ENCODE measurements at places on chromosomes 11 and 22.
A peak's percentile ranks its signal among the peaks of the same experiment; 100 is the strongest.

DNA sequence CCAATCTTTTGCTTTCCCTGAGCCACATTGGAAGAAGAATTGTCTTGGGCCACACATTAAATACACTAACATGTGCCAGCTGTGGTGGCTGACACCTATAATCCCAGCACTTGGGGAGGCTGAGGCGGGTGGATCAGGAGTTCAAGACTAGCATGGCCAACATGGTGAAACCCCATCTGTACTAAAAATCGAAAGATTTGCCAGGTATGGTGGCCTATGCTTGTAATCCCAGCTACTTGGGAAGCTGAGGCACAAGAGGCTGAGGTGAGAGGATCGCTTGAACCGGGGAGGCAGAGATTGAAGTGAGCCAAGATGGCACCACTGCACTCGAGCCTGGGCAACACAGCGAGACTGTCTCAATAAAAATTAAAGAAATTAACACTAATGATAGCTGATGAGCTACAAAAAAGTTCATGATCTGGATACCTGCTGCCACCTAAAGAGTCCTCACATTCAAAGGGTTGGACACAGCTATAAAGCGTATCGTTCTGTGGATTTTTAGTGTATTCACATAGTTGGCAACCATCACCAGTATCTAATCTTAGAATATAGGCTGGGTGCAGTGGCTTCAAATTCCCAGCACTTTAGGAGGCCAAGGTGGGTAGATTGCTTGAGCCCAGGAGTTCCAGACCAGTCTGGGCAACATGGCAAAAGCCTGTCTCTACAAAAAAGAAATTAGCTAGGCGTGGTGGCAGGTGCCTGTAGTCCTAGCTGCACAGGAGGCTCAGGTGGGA lies 3.4 kb upstream of the LDHC start:
- peak; percentile 8 for DNase-seq

GRCh38 chr22:24189249-24190158 lies 8.2 kb downstream of the SUSD2 start:
- DNase-seq: peak; percentile 50

GRCh38 chr11:79019975-79020374 lies 420.9 kb downstream of the TENM4 start:
- no peak for DNase-seq

DNA sequence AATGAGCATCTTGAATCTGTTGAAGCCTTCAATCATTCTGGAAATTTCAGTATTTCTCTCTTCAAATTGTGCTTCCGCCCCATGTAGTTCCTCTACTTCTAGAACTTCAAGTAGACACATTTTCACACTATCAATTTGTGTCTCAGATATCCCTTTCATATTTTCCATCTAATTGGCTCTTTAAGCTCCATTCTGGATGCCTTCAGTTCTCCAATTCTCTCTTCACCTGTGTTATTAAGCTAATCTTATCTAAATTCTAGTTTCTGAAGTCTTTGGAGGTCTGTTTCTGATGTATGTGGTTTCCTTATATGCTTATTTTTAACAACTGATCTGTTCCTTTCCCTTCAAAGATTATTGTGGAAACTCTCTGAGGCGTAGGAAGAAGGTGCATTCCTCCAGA lies 36.3 kb downstream of the CSTF3 start:
- no peak for DNase-seq

GRCh38 chr11:133362916-133363315 lies 169.4 kb downstream of the OPCML start:
- DNase-seq: no peak

DNA sequence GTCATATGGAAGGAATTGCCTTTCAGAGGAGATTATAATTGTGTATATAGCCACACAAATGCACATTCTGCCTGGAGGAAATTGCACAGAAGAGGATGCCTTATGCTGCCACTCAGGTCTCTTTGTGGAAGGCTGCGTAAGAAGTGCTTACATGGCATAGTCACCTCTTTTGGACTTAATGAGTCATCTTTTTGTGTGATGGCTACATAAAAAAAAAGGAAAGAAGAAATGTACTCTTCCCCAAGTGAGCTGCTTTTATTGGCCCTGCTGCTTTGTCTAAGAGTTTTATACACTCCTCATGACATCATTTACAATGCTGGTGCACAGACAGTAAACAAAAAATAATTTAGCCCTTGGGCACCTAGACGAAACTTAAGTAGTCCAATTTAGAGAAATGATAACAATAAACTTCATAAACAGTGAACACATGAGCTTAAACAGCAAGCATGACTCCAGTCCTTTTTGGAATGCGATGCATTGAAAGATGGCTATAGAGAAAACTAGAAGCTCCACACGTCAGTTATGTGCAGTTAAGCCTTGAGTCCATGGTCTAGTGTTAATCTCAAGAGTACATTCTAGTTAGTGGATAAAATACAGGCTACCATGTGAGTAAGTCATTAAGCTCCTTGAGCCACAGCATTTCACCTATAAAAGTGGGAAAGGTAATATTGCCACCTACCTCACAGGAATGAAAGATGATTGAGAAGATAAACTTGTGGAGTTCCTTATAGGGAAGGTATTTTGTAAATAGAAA lies 12.0 kb downstream of the CSTPP1 start:
- peak; percentile 91 for DNase-seq

- DNase-seq: no peak
These were observed 17.2 kb upstream of the RCN1 start for GRCh38 chr11:32073644-32074026.

DNA sequence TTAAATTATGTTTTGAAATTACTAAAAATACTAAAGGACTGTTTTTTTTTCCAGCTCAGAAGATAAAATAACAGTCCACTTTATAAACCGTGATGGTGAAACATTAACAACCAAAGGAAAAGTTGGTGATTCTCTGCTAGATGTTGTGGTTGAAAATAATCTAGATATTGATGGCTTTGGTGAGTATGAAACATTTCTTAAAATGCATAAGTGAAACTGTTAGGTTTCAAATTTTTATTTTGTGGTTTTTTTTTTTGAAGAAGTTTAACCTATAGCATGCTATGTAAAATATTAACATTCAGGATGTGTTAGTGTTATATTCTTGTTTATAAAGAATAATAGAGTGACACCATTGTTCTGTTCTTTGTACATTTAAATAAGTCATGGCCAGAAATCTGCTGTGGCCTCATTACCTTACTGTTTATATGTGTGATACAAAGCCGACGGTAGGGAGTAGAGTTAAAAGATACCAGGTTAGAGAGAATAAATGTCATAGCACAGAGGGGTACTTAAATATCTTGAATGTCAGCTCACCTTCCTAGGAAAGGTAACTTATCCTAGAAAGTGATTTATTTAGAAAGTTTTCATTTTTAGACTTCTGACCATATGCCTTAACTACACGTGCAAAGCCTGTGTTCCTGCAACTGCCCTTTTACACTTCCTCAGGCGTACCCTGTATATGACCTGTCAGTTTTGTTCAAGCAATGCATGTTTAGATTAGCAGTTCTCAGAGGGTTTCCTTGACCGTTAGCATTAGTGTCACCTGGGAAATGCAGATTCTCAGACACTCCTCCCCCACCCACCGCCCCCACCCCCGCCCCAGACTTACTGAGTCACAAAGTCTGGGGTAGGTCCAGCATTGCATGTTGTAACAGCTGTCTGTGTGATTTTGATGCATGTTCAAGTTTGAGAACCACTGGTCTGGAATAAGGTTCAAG lies 6.3 kb downstream of the FDX1 start:
- DNase-seq: peak; percentile 39

- DNase-seq: peak; percentile 58
These were observed 82.8 kb upstream of the SNX19 start for GRCh38 chr11:130999086-130999485.

GRCh38 chr22:25014896-25015755 lies 62.6 kb downstream of the KIAA1671 start:
- no peak for DNase-seq

DNA sequence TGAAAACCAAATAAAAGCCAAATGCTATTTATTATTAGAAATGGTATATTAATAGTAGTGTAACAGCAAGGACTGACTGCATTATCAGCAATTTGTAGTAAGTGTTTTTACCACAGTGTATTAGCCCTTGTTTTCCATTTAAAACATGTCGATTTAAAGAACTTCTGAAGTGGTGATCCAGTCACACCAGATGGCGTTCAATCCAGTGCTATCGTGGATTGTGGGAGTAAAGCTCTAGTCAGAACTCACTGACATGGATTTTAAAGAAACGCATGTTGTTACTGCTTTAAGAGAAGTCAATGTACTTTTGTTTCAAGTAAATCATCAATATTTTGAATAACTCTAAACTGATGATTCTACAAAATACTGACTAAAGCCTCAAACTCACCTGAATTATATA lies 51.1 kb downstream of the LARGE2 start:
- DNase-seq: no peak

DNA sequence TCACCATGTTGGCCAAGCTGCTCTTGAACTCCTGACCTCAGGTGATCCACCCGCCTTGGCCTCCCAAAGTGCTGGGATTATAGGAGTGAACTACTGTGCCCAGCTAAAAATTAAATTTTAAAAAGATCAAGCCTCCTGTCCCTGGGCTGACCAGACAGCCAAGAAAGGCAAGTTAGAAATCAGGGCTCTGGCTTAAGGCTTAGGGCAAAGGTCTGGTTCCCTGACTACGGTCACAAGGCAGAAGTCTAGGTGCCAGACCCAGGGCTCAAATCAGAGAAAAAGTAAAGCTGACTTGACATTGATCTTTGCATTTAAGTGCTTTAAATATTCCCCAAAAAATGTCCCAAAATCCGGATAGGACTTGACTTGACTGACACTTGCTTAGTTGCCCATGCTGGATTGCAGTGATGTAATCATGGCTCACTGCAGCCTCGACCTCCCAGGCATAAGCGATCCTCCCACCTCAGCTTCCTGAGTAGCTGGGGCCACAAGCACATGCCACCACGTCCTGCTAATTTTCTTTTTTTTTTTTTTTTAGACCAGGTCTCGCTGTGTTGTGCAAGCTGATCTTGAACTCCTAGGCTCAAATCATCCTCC lies 17.3 kb upstream of the CRKL start:
- DNase-seq: no peak

DNA sequence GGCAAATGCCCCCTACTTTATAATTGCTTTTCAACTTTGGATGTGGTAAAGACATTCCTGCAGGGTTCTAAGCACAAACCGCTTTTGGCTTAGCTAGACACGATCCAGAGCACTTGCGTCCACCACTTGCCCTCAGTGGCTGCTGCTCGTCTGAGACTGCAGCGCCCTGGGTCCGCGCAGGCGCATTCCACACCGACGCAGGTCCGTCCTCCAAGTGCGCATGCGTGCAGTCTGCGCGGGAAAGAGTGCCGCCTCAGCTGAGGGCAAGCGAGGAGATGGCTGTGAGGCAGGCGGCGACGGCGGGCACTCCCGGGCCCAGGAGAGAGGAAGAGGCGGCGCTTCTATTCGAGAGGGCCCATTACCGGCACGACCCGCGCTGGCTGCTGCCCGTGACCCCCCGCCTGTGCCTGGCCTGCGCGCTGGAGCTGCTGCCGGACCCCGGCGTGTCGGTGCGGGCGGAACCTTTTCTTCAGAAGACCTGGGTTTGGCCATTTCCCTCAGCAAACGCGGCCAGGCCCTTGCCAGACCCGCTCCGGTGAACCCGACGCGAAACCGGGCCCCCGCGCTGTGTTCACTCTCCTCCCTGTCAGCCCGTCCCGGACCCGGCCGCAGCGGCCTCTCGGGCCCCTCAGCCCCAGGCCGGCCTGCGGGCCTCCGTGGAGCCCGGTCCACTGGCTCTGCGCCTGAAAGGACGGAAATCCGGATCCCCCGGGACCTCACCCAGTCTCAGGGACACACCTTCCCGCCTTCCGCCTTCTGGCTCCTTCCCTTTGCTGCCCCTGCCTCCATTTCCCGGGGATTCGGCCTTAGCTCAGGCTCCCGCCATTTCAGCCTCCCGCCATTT lies at the start of gene MEI1:
MEI1 (plus strand) TSS at position 240 of the 844 bp plus-strand sequence; CDS start at position 276, 36 bp downstream.
- DNase-seq: peak; percentile 56

DNA sequence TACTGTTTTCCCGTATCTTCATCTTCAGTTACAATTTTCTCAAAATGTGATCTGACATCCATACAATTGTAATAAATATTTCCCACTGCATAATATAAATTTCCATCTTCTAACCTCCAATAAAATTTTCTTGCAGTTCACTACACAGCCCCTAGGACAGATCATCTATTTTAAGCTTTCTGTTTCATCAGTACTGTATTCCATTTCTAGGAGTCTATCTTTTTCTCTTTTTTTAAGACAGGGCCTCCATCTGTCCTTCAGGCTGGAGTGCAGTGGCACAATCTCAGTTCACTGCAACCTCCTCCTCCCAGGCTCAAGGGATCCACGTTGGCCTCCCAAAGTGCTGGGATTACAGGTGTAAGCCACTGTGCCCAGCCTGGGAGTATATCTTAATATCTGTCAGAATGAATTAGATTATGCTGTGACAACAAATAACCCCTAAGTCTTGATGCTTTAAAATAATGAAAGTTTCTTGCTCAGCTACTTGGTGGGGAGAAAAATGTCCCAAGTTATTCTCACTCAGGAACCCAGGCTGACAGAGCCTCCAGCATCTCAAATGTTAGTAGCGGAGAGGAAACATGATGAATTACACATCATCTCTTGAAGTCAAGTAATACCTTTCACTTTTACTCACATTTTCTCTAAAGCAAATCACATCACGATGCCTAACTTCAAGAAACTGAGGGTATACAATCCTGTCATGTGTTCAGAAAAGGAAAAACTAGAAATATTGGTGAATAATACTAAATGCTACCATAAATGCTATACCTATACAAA lies 92.2 kb downstream of the BUD13 start:
- no peak for DNase-seq

DNA sequence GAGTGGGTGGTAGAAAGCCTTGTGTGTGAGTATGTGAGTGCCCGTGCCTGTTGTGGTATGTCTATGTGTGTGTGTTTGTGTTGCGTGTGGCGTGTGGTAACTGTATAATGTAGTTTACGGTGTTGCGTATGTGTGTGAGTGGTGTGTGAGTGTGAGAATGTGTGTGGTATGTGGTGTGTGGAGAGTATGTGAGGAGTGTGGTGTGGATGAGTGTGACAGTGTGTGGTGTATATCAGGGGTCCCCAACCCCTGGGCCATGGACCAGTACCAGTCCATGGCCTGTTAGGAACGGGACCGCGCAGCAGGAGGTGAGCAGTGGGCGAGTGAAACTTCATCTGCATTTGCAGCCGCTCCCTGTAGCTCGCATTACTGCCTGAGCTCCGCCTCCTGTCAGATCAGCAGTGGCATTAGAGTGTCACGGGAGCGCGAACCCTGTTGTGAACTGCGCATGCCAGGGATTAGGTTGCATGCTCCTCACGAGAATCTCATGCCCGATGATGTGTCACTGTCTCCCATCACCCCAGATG lies 5.7 kb downstream of the UPK3A start:
- peak; percentile 83 for DNase-seq

GRCh38 chr11:62665599-62666258 lies 617 bp downstream of the CSKMT start:
- peak; percentile 66 for DNase-seq

- DNase-seq: no peak
These were observed 46.5 kb downstream of the CDPF1 start for GRCh38 chr22:46203601-46203980.

DNA sequence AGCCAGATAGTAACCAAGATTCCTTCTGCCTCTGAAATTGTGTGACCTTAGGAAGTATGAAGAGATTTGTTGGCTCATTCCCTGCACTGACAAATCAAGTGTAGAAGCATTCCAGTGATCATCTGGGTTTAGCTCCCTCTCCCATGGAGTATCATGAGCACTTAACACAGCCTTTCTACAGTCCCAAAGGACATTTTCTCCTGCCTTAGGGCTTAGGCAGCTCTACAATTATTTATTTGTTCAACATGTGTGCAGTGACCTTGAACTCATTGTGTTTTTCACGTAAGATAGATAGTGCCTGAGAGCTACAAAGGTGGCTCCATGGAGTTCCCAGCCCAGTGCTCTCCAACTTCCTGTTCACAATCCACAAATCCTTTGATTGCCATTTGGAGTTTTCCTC lies 94.8 kb upstream of the FAT3 start:
- DNase-seq: no peak

All from IMR-90 (cell line).